ENCODE measurements at places on chromosomes 13 and 19.

DNA sequence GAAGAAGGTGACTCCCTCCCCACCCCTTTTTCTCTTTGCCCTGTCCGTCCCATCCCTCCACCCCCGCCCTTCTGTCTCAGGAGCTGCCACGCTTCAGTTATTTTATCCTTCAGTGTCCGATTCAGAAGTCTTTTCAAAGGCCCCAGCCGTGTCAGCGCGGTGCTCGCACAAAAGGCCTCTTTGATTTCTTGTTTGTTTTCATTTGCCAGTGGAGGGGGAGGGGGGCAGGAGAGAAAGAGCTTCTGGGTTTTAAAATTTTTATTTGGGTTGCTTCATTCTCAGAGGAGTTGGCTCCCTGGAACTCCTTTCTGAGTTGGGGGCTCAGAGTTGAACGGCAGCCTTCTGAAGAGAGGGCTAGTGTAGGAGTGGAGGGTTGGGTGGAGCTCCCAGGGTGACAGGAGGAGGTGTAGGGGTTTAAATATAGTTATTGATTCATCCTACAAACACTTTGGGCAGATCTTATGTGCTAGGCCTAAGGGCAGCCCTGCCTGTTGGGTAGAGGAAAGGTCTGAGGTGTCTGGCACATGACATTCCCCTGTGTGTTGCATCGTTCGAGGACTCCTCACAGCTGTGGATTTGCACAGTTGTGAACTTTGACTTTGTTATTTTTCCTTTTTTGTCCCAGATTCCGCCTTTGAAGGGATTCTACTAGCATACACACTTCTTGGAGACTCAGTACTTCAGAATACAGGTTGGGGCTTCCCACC is 36.8 kb downstream of the NFIX start:
- no peak for DNase-seq

- no peak for DNase-seq
Observed at GRCh38 chr19:41050426-41050825, 37.8 kb upstream of the CYP2A13 start.

DNA sequence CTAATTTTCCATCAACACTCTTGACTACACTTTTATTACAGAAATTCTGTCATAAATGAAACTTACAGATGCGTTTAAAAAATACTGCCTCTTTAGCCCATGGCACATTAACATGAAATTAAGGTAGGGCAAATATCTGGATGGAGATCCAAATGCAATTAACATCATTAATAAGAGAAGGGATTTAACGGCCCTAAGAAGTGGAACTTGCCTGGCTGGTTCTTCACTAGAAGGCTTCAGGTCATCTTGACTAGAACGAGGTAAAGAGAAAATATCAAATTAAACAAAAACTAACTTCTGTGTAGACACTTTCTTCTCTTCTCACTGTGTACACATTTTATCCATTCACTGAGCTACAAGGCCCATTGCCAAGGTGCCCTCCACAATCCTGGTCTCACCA is 1093.4 kb downstream of the EFNB2 start:
- no peak for DNase-seq

DNA sequence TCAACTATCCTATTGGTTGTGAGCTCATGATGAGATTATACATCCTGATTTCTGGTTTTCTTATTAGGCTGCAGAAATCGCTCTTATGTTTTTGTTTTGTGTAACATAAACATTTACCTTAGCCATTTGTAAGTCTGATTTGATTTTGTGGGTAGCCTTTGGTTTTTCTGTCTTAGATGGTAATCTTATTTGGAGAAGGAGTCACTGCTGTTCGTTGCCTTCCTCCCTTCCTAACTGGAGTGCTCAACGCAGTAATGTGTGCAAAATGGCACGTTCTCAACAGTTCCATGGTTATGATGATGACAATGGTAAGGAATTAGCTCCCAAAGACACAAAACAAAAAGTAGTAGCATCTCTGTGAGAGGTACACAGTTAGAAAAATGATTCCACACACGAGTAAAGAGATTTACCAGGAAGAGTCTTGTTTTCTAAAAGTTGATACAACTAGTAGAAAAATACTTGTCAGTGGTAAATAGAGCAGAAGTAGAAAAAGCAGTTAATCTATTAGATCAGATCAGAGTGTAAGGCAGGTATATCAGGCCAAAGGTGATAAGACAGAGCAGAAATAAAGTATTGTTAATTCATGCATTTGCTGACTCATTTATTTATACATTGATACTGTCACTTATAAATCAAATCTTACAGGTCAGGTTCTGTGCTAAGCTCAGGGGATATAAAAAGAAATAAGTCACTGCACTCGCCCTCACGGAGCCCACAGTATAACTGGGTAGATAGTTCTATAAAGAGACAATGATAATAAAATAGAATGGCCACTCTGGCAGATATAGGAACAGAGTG is 270.0 kb downstream of the NALCN start:
- no peak for DNase-seq

- no peak for DNase-seq
Observed at GRCh38 chr13:107582171-107582570, 633.2 kb downstream of the LIG4 start.

DNA sequence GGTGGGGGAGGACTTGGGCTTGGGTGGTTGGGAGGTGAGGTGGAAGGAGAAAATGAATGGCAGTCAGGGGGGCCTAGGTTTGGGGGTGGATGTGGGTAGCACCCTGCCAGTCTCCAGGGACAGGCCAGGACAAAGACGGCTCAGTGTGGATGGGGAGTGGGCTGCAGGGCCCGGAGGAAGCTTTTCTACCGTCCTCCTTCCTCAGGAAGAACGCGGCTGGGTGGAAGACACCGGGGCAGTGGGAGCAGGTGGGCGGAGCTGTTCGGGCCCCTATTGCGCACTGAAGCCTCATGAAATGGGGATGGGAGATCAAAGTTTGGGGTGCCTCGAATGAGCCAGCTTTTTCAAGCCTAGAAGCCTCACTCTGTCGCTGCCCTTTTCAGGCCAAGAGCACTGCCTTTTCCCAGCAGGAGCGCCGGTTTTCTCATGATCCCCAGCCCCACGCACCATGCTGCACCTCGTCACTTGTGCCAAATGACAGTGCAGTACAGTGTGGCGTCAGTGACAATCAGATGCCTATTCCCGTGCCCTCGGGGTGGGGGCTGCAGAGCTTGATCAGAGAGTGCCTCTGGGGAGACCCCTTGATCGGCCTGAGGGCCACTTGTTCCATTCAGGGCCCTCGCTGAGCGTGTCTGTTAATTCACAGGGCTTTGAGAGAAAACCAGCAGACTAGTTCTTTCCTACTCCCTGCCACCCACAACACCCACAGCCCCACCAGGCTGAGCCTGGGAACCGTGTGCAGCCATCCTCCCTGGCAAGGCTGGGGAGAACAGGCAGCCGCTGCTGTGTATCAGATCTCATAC is 1.5 kb downstream of the CALM3 start:
- DNase-seq = no peak

GRCh38 chr19:18010149-18010548 is 2.2 kb downstream of the ARRDC2 start:
- DNase-seq = no peak

DNA sequence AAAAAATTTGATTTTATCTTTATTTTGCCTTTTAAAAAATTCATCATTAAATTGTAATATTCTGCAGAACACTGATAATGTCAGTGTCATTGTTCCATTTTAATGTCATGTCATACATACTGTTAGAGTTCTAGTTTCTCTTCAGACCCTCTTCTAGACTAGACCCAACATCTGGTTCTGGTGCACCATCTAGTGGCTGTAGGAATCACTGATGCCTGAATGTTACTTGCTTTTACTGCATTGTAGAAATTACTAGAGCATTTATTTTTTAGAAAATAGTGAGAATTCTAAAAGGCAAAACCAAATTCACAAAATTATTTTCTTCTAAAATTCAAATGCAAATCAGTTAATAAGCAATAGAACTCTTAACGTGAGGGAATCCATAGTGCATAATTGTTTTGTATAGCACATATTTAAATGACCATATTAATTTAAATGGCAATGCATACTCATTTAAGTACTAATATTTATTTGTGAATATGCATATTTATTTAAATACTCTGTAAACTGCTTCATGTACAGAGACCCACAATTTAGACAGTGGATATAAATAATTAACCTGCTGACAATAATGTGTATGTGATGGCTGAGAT is 425.7 kb downstream of the KLF12 start:
- peak; percentile 65 for DNase-seq

GRCh38 chr13:24153979-24154701 is 6.4 kb upstream of the SPATA13 start:
- no peak for DNase-seq

All from brain microvascular endothelial cell (primary cell).